Lung microvascular endothelial cell (primary cell): ENCODE measurements at places on chromosomes 7 and 10.

DNA sequence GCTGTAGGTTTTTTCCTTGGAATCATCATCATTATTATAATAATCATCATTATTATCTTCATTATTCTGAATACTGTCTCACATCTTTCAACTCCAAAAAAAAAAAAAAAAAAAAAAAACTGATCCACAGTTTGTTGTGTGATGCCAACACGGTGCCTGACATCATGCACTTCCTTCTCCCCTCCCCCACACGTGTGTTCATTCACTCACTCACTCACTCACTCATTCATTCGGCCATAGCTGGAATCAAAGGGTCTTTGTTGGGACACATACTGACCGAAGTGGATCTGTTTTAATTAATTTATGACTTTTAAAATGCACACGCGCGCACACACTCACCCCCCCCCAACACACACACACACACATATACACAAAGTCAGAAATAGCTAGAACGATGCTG lies 177.8 kb downstream of the PIP4K2A start:
- no peak for DNase-seq

DNA sequence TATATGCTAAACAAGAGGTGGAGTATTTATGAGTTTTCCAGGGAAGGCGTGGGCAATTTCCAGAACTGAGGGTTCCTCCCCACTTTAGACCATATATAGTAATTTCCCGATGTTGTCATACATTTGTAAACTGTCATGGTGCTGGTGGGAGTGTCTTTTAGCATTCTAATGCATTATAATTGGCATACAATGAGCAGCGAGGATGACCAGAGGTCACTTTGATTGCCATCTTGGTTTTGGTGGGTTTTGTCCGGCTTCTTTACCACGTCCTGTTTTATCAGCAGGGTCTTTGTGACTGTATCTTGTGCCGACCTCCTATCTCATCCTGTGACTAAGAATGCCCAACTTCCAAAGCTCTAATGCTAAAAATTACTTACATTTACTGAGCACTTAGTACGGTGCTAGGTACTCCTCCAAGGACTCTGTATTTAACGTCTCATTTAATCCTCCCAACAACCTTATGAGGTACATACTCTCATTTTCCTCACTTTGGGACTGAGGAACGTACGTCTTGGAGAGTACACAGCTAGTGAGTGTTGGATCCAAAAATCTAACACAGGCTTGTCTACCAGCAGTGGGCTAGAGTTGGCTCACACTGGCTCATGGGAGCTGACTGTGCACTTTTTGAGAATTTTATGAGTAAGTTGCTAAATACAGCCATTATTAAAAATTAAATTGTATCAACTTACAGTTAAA lies 144.8 kb upstream of the NEBL start:
- no peak for DNase-seq

DNA sequence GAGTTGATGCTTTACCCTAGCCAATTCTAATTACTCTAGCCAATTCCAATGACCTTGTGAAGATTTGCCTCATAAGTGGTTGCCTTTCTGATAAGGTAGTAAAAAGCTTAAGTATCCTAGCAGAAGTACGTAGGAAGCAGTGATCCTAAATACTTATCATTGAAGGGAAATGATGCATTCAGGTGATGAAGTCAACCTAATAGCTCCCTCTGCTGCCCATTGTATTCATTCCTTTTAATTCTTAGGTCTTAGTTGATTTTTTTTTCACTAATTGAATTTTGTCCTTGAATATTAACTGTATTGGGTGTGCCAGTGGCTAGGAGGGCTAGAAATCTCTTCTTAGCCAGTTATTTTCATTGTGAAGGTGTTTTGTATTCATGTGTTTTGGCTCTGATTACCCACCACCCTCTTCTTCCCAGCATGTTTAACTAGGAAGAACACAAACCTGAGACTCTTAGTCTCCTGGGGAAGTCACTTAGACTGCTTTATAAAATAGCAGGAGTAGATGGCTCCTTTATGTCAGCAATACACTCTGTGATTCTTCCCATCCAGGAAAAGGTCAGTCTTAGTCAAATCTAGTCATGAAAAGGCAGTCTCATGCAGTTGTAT lies 46.3 kb downstream of the PLEKHA8 start:
- peak; percentile 55 for DNase-seq

DNA sequence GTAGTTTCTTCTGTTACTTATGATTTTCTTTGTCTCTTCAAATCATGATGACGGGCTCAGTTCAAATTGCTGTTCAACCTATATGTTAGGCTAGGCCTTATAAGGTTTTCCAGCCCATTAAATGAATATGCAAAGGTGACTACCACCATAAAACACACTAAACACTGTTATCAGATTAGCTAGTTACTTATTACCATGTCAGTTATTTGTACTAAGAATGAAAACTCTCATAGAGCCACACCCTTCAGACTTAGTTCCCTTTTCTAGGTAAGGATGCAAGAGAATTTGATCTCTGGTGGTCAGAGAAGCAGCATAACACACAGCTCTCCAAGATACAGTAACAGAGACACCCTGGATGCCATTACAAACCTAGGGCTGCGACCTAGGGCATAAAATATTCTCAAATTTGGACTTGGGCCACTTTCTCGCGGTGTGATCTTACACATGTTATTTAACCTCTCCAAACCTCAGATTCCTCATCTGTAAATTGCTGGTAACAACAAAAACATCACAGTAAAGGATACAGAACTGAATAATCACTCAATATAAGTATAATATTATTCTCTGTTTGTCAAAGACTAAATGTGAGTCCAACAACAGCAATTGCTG lies 35.6 kb downstream of the ANKMY2 start:
- no peak for DNase-seq

DNA sequence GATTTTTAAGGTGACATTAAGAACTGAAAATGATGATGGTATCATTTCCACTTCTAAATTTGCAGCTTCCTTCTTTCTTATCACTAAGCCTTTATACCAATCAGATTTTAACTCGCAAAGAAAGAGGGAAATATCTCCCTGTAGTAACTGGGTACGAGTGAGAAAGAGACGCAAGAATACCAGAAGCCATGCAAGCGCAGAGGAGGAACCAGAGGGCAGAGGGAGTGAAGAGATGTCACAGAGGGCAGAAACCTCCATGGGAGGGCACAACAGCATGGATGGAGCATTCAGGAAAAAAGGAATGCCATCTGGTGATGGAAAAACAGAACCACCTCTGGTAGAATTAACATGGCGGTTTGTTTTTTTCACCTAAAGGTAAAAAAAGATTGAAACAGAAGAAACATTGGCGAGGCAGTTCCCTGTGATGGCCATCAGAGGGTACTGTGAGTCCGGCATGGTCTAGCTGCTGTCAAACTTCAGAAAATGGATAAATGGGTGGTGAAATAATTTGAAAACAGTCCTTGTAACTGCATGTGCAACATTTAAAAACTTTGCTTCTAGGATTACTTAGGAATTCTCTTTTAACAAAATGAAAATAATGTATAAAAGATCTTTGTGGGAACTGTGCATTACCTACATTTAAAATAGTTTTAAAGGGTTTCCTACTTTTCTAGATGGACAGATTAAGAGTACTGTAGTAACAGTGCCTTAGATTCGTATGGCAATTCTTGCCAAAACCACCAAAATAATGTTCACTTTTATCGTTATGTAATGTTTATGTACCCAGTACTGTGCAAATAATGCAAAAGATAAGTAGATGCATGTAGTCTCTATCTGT lies 91.8 kb downstream of the ARHGAP12 start:
- peak; percentile 61 for DNase-seq

GRCh38 chr7:36928311-36928710 lies 204.0 kb upstream of the AOAH start:
- no peak for DNase-seq

GRCh38 chr10:125121003-125121402 lies 39.4 kb downstream of the CTBP2 start:
- no peak for DNase-seq

GRCh38 chr7:155477476-155477875 lies 19.5 kb downstream of the EN2 start:
- no peak for DNase-seq

GRCh38 chr7:103637726-103638125 lies 191.7 kb upstream of the SLC26A5 start:
- peak; percentile 40 for DNase-seq

- DNase-seq: no peak
These were observed 9.4 kb downstream of the ACSL5 start for GRCh38 chr10:112383325-112383724.

GRCh38 chr7:19852192-19852591 lies 78.8 kb upstream of the TMEM196 start:
- no peak for DNase-seq

DNA sequence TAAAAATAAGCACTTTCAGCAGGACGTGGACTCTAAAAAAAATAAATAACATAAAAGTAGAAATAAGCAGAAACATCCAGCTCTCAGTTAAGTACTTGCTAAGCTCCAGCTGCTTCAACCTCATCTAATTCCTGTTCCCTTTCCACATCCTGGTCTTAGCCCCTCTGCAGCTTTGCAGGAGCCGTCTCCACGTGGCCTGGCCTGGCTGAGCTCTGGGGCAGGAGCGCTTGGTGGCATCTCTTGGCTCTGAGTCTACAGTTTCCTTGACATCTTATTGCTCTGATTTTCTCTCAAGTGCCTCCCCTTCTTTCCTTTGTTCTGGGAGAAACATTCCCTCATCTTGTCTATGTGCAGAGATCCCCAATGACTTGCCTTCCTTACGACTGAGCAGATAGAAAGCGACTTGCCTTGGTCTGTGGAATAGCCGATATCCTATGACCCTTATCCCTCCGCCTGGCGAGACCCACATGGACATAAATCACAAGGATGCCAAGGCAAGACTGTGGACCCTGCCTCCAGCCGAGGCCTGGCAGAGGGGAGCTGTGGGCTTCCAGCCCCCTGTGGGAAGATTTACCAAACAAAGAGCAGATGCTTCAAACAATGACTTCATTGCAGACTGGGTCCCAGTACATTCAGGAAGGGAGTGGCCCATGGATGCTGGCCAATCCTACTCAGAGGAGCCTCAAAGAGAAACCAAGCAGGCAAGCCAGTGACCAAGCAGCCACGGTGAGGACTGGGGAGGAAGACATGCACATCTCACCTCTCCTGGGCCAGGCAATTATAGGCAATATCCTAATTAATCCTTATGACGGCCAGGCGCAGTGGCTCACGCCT lies 61.9 kb downstream of the SPOCK2 start:
- DNase-seq: peak; percentile 40

GRCh38 chr7:147012666-147013065 lies 896.1 kb downstream of the CNTNAP2 start:
- DNase-seq: no peak

DNA sequence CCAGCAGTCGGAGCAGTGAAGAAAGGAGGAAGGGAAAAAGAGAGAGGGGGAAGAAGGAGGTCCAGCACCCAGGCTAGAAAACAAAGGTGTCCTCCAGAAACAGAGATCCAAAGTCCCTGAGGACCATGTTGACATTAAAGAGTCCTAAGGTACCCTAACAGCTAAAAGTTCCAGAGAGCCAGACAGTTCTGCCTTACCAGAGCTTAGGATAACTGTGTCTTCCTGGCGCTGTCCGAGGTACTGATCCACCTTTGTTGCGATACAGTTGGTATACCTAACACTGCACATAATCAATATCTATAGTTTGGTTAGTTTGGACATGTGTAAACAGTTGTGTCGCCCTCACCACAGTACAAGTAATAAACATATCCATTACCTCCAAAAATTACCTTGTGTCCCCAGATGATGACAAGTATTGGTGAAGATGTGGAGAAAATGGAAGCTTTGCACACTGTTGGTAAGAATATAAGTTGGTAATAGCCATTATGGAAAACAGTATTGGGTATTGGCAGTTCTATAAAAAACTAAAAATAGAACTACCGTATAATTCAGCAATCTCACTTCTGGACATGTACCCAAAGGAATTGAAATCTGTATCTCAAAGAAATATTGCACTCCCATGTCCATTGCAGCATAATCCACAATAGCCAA lies 59.8 kb downstream of the GRID1 start:
- DNase-seq: peak; percentile 37

DNA sequence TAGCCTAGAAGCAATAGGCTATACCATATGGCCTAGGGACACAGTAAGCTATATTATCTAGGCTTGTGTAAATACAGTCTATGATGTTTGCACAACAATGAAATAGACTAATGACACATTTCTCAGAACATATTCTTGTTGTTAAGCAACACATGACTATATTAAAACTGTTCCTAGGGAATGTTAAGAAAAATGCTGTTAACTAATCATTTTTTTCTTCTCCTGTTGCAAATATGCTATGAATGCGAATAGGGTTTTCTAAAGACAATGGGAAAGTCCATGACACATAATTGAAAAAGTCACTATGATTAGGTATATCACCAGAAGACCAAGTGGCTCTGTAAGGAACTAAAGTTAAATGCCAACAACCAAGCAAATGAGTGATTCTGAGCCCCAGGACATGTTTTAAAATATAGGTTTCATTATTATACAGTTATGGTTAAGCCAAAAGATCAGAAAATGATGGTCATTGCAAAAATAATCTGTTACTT lies 454.0 kb upstream of the SORCS1 start:
- no peak for DNase-seq

GRCh38 chr10:80530816-80531215 lies 6.9 kb upstream of the SH2D4B start:
- no peak for DNase-seq

GRCh38 chr7:28356619-28357018 lies 55.7 kb upstream of the CREB5 start:
- no peak for DNase-seq

GRCh38 chr7:32293833-32294232 lies 196.3 kb downstream of the LSM5 start:
- DNase-seq: no peak

DNA sequence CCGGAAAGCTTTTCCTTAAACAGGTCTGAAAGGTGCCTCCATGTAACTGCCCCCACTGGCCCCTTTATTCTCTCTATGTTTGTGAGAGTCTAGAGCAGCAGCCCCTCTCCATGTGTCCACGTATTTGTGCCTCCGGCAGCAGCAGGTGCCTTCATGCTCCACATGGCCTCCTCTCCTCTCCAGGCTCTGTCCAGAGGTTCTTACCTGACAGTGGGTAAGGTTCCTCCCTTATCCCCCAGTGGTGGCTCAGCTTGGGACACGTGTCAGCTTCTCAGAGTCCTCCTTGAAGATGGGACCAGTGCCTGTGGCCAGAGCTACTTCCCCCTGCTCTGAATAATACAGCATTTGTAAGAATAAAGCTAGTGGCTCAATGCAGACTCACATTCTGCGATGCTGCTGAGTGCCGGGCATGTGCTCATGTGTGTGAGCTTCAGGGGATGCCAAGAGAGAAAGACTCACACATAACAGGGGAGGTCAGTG lies 7.9 kb downstream of the CALML3 start:
- no peak for DNase-seq

DNA sequence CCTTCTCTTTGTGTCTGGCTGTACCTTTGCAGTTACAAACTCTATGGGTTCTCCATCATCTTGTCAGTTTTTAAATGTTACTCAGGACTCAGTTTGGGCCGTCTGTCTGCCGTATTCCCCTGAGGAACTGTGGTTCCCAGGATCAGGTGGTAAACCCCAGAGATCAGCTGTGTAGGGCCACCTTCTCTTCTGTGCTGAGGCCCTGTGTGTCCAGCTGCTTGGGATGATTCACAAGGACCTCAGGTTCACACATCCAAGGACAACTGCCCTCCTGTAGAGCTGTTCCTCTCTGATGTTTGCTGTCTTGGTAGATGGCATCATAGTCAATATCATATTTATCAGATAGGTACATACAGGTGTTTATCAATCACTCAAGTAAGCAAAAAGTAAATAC lies 24.5 kb downstream of the CUL1 start:
- DNase-seq: no peak

- peak; percentile 48 for DNase-seq
These were observed 150.8 kb upstream of the NPS start for GRCh38 chr10:127398140-127398970.
